GM06990 (cell line): ENCODE measurements at places on chromosomes 6 and 20.

- no peak for DNase-seq
Observed at GRCh38 chr6:42938987-42939809, 9.9 kb downstream of the CNPY3 start.

GRCh38 chr20:20489648-20490341 is 121.9 kb downstream of the INSM1 start:
- DNase-seq, result peak; percentile 22

GRCh38 chr6:84442208-84442607 is 214.8 kb upstream of the CEP162 start:
- no peak for DNase-seq

GRCh38 chr20:59101961-59102360 is 59.4 kb upstream of the PRELID3B start:
- DNase-seq, result no peak

DNA sequence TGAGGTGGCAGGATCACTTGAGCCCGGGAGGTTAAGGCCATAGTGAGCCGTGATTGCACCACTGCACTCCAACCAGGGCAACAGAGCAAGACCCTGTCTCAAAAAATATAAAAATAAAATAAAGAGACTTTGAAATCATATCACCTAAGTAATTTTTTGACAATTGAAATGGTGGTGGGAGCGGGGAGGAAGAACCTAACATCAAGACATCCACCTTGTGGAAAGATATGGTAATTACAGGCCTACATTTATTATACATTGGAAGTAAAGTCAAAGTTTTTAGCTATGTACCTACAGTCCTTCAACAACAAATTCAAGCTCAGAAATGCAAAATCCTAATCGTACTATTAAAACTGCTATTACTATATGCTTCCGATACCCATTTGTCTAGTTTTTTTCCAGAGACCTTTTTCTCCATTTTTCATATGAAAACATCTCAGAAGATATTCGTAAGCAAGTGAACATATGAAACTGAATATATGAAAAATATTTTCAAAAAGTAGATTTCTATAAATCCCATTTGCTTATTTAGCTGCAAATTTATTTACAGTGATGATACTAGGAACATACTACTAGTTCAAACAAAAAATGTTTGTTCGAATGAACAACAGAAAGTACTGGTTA is 83.3 kb downstream of the SYCP2 start:
- DNase-seq, result no peak

DNA sequence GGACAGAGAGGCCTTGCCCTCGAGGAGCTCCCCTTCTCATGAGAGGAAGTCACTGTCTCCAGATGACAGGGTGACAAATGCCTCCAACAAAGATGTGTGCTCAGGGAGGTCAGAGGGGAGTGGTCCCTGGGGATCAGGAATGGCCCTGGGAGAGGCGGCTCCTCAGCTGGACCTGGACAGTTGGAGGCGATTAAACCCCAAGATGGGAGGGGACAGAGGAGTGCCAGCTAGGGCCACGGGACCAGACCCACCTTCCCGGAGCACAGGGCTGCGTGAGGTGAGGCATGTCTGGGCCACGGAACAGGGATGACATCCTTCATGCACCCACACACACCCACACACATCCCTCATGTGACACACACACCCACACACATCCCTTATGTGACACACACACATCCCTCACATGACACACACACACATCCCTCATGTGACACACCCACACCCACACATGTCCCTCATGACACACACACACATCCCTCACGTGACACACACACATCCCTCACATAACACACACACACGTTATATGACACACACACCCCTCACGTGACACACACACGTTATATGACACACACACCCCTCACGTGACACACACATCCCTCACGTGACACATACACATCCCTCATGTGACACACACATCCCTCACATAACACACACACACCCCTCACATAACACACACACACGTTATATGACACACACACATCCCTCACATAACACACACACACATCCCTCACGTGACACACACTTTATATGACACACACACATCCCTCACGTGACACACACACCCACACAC is 57.4 kb upstream of the SLCO4A1 start:
- DNase-seq, result no peak

GRCh38 chr6:52493669-52494068 is 73.5 kb downstream of the EFHC1 start:
- no peak for DNase-seq

- DNase-seq, result no peak
Observed at GRCh38 chr6:169337886-169338445, 84.3 kb upstream of the THBS2 start.

GRCh38 chr6:30542915-30543314 is 13.4 kb downstream of the GNL1 start:
- no peak for DNase-seq

DNA sequence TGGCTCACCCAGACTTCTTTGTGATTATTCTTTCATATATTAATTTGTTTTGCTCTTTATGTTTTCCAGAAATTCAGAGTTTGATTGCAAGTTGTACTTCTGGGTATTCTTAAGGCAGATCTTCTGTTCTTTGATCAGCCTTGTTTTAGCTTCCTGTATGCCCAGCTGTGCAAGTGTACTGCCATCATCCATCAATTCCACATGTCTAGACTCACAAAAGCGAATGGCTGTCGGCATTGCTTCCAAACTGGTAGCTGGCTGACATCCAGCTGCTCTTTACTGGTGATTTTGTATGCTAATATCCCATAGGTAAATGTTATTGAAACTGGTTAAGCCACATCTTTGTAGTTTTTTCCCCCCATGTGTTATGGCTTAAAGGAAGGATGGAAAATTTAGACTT is 1084.8 kb upstream of the CITED2 start:
- no peak for DNase-seq

DNA sequence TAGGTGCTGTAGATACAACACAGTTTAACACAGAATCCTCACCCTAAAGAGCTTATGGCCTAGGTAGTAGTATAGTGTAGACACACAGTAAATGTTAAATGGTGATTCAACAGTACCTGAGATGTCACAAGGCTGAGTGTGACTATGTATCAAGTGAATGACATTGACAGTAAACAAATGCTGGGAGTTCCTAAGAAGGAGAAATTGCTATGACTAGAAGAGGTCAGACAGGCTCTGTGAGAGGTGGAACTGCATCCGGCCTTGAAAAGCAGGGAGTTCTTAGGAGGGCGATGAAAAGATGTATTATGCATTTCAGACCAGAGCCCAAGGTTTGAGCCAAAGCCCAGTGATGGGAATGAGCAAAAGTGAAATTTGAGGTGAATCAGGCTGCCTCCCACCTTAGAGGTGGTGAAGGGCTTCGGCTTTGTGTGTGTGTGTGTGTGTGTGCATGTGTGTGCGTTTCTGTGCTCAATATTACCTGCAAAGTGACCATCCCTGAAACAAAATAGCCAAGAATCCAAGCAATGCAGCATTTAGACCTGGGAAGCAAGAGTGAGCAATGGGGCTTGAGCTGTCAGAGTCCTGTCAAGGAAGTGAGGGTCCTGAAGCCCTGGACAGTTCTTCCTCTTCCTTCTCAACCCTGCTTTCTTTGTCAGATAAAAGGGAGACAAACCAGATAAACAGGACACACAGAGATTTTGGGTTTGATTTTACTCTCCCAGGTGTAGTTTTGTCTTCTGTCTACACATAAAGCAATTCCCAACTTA is 32.3 kb upstream of the CITED2 start:
- DNase-seq, result no peak

DNA sequence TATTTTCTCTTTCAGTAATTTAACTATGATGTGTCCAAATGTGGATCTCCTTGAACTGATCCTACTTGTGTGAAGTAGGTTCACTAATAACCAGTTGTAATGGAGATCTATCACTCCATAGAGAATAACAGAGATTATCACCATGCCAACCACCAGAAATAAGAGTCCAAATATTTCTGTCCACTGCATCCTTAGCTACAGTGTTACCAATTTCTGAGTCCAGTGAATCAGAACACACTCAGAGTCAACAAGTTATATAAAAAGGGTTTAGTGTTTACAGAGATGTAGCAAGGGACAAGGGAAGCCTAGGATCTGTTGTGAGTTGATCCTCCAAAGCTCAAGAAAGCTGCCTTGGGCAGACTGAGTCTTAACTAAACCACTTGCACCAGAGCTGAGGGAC is 882.8 kb downstream of the TBC1D32 start:
- DNase-seq, result no peak

DNA sequence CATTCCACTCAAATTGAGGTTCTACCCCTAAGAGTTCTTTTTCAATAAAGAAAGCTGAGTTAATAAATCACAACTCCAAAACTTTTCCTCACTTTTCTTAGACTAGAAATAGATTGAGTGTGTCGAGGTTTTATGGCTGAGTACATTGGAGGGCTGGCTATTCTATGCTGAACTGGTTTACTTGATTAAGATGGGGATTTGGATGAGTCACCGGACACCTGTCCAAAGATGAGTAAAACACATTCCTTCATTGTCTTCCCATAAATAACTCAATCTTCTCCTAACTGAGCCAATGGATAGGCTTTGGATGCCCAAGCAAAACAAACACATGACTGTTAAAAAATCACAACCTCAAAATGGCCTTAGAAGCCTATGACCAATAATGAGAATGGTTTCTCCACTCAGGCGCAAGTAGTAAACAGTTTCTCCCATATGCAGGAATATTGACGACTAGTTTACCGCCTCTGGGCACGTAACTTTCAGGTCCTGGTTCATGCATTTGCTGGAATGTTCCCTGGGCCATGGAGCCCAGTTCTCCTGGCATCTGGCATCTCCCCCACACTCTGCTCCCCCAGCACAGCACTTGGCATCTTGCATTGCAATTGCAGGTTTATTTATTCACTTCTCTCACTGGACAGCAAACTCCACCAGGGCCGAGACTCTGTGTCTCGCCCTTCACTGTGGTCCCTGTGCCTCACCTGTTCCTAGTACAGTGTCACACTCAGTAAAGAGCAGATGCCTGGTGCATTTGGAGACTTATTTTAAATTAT is 43.9 kb downstream of the BCAS1 start:
- DNase-seq, result no peak

DNA sequence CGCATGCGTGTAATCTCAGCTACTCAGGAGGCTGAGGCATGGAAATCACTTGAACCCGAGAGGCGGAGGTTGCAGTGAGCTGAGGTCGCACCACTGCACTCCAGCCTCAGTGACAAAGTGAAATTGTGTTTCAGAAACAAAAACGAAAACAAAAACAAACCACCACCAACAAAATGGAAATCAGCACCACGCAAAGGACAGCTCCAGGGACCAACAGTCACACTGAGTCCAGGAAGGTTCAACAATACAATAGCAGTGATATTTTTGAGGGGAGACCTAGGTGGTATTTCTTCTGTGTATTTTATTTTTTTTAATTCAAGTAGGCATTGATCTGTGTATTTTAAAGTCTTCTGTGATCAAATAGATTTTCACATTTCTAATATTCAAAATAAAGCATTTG is 9.8 kb downstream of the HLA-F start:
- no peak for DNase-seq

DNA sequence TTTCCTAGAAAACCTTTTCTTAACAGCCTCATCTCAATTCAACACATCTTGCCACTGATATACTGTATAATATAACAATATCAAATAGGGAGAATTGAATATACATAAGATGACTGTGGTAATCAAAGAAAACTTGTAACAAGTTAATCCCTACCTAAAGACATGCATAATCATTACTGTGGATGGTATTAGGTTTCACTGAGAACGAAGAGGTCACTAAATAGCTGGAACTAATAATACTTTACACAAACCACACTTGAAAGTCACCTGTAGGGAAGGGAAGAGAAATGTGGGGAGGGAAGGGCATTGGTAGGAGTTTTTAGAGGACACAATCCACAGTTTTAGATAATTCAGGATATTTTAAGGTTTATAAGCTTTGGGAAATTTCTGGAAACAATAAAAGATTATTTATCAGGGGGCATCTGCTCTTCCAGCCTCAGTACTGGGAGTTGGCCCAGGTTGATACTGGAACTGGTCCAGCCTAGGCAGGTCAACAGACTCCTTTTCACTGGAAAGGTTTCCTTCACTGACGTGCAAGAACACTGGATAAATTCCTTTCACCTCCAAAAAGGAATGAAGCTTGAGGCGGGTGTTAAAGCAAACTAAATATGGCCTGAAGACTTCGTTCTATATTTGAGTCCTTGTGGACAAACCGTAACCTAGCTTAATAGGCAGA is 44.0 kb downstream of the MAP7 start:
- DNase-seq, result no peak

GRCh38 chr20:15141861-15142260 is 804.4 kb upstream of the FLRT3 start:
- no peak for DNase-seq

DNA sequence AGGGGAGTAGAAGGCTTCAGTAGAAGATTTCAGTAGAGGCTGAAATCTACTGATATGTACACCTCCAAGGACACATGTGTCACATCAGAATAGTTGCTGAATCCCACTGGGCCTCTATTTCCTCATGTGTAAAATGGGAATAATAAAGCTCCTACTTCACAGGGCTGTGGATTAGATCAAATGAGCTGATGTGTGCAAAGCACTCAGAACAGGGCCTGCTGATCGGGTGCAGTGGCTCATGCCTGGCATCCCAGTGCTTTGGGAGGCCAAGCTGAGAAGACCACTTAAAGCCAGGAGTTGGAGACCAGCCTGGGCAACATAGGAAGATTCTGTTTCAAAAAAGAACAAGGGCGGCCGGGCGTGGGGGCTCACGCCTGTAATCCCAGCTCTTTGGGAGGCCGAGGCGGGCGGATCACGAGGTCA is 8.1 kb upstream of the AP5S1 start:
- DNase-seq, result no peak

DNA sequence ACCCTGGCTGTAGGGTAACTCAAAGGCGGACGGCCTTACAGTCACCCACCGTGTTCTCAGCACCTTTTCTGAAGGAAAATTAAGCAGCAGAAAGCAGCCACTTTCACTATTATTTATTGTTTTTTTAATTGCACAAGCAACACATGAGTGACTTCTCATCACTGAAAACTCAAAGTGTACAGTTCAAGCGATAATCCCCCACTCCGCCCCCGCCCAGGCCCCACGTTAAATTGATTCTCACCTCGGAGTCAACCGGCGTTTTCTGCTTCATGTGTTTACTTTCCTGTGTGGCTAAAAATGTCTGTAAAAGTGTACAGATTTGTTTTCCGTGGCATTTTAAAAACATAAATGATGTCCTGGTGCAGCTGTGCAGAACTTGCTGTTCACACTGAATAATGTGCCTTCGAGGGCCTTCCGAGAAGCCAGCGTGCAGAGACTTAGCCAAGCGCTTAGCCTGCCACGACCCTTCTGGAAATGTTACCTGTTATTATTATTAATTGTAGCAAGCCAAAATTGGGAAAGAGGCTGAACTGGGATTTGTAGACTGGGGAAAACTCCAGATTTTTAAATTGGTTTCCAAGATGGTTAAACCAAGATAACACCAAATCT is 335.7 kb downstream of the CDH4 start:
- DNase-seq, result no peak
